ENCODE measurements at places on chromosomes 3 and 15.

DNA sequence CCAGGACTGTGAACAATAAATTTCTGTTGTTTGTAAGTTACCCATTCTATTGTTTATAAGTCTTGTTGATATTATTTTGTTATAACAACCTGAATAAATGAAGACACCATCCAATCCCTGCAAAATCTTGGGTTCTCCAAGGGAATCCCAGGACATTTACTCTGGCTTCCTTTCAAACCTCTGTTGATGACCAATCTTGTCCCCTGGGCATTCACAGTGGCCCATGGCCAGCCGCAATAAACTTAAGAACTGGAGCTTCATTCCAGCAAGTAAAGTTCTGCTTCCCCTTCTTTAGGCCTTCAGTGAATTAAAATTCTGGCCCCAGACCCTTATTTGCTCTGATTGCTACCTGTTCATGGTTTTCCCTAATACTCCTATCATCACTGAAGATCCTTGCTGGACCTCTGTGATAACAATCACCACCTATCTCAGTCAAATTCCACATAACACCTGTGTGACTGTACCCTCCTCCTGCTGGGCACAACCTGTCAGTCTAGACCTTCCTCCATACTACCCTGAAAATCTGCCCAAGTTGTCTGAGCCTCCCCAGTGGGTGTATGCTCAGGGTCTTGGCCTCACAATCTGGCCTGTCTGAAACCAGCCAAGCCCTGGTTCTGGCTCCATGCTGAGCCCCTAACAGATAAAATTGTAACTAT, 153.1 kb downstream of the SEMA6D start:
- H3K4me1 ChIP-seq, result no peaks in the 10 kb centered on the region
- no peaks in the 10 kb centered on the region for H3K27me3 ChIP-seq
- no peak overlapping the region for H3K4me3 ChIP-seq
- no peaks in the 10 kb centered on the region for H3K36me3 ChIP-seq

DNA sequence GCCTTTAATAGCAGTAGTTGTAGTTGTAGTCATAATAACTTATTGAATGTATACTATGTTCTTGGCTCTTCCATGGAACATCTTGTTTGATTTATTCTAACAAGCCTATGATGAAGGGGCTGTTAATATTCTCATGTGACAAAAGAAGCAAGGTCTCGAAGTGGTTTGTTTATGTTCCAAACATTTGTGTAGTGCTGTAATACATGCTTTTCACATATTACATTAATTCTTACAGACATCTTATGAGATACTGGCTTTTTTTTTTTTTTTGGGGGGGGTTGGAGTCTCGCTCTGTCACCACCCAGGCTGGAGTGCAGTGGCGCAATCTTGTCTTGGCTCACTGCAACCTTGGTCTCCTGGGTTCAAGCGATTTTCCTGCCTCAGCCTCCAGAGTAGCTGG, 252.3 kb downstream of the PTPRG start:
- DNase-seq, result no peak
- H3K27me3 ChIP-seq, result no peaks in the 10 kb centered on the region
- no peaks in the 10 kb centered on the region for H3K36me3 ChIP-seq
- H3K4me1 ChIP-seq, result no peaks in the 10 kb centered on the region

- H3K27me3 ChIP-seq, result no peaks in the 10 kb centered on the region
- no peak overlapping the region for H3K4me3 ChIP-seq
- no peak for DNase-seq
- no peaks in the 10 kb centered on the region for H3K4me1 ChIP-seq
These were observed 176.4 kb downstream of the GBE1 start for GRCh38 chr3:81585056-81585455.

GRCh38 chr15:50257924-50258323, 7.6 kb downstream of the HDC start:
- H3K27ac ChIP-seq, result no peak overlapping the region
- H3K27me3 ChIP-seq, result no peaks in the 10 kb centered on the region
- H3K4me1 ChIP-seq, result no peaks in the 10 kb centered on the region
- no peak overlapping the region for H3K4me3 ChIP-seq

GRCh38 chr3:42853056-42853455, 22.6 kb downstream of the CYP8B1 start:
- H3K4me3 ChIP-seq, result no peak overlapping the region
- H3K36me3 ChIP-seq, result no peaks in the 10 kb centered on the region
- no peak for DNase-seq
- no peaks in the 10 kb centered on the region for H3K27me3 ChIP-seq
- H3K4me1 ChIP-seq, result no peaks in the 10 kb centered on the region
- H3K27ac ChIP-seq, result no peak overlapping the region

DNA sequence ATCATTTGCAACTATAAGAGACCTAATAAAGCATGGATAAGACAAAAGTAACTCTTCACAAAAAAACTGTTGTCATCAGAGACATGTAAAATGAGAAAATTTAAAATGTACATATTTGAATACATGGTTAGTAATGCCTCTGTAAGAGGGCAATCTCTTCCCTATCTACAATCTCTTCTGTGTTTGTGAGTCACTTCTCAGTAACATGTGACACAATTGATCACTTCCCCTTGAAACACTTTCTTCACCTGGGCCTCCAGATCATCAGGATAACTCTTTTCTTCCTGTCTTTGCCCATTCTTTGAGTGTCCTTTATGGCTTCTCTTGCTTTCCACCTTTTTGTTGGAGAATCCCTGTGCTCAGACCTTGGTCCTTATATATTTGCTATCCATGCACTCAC, 50.4 kb downstream of the TFDP2 start:
- no peaks in the 10 kb centered on the region for H3K27me3 ChIP-seq
- H3K36me3 ChIP-seq, result no peaks in the 10 kb centered on the region
- no peak overlapping the region for H3K27ac ChIP-seq
- DNase-seq, result no peak

DNA sequence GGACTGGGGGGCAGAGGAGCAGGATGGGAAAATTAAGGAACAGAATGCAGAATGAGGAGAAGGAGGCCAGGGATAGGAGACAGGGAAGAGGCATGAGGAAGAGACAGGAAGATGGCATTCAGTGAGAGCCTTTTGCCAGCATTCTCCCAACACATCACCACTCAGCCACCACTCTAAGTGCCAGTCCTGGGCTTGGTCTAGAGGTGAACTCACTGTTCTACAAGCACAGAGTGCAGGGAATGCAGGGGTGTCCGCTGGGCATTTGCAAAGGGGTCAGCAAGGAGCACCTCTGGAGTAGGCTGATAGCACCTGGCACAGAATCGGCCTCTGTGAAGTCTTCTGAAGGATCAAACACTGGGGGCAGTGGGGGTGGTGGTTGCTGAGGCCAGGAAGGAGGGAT, 14.6 kb upstream of the IGDCC3 start:
- H3K27me3 ChIP-seq, result peaks cover 29% of the 10 kb centered on the region
- H3K4me1 ChIP-seq, result peaks cover 6% of the 10 kb centered on the region
- H3K4me3 ChIP-seq, result no peak overlapping the region
- H3K36me3 ChIP-seq, result no peaks in the 10 kb centered on the region

- no peaks in the 10 kb centered on the region for H3K27me3 ChIP-seq
- no peak overlapping the region for H3K27ac ChIP-seq
- no peak overlapping the region for H3K4me3 ChIP-seq
- H3K36me3 ChIP-seq, result no peaks in the 10 kb centered on the region
- no peak for DNase-seq
These were observed 21.2 kb downstream of the CCR8 start for GRCh38 chr3:39350714-39351113.

GRCh38 chr3:133938770-133939462, 43.2 kb upstream of the RAB6B start:
- H3K4me1 ChIP-seq, result no peaks in the 10 kb centered on the region
- no peaks in the 10 kb centered on the region for H3K36me3 ChIP-seq
- no peak overlapping the region for H3K27ac ChIP-seq
- no peak overlapping the region for H3K4me3 ChIP-seq
